ENCODE measurements at places on chromosomes 4 and X. TPM values are rescaled to one million over a fixed set of nuclear protein-coding genes. Genes with fewer than 3 reads are reported as not detected.

DNA sequence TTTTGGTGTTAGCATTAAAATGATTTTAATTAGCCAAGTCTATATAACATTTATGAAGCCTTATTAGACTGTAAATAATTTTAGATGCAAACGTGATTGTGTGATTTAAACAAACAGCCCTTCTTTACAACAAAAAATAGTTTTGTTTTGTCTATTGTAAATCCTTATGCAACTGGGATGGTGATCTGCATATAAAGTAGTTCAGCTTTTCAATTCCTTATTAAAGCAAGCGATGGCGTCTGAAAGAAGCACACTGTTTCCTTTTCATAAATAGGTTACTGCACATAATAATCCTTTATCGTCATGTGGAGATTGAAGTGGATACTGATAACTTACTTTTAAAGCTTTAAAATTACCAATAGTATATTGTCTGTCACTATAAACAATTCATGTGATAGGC lies 8.8 kb downstream of the SLITRK2 start:
- no peak overlapping the region for H3K4me3 ChIP-seq
- no peak overlapping the region for H3K27ac ChIP-seq
- DNase-seq, result no peak
- no peaks in the 10 kb centered on the region for H3K4me1 ChIP-seq

GRCh38 chrX:18348047-18348446 lies 6.4 kb downstream of the SCML2 start:
- DNase-seq, result peak; percentile 13
- no peak overlapping the region for H3K27ac ChIP-seq
- no peak overlapping the region for H3K4me3 ChIP-seq
- no peaks in the 10 kb centered on the region for H3K4me1 ChIP-seq
- H3K36me3 ChIP-seq, result no peaks in the 10 kb centered on the region

The HMX1 gene
- not detected for total RNA-seq

The TIGD4 gene
- under 0.01 TPM for total RNA-seq

The OR13H1 gene
- total RNA-seq, result not detected
